ENCODE measurements at places on chromosomes 4 and X.

GRCh38 chr4:185039508-185040273 is 21.4 kb downstream of the HELT start:
- peak; percentile 70 for DNase-seq

- no peak for DNase-seq
Measured at GRCh38 chr4:93896516-93896915, 68.0 kb downstream of the ATOH1 start.

- no peak for DNase-seq
Measured at GRCh38 chr4:41043465-41043864, 170.9 kb downstream of the APBB2 start.

DNA sequence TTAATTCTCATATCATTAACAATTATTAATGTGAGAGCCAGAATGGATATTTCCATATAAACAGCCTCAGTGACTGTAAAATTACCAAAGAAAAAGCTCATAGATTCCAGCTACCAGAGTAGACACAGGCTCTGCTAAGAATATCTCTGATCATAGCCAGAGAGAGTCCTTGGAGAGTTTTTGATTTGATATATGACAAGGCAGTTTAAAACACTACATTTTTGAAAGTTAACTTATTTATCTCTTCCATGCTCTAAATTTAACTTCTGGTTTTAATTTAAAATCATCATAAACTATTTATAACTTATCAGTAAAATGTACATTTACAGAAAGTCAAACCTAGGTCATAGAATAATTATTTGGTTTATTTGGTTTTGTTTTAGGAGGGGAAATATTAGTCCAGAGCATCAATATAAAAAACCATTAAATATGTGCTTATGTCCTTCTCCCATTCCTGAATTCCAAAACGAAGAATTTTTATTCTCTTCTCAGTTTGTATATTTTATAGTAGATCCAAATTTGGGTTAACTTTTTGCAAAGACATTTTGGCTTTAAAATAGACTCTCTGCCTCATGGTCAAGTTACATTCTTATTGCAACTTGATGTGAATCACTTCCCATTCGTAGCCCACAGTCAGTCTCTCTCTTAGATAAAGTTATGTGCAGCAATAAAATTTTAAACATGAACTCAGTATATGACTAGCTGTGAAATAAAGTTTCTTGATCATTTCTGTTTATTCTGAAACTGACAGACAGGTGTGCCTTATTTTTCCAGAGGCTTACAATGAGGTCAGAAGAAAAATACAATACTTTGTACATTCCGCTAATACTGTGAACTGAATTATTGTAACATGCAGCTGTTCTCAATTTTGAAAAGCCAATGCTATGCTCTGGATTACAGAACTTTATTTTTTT is 267.1 kb downstream of the PAPSS1 start:
- no peak for DNase-seq

DNA sequence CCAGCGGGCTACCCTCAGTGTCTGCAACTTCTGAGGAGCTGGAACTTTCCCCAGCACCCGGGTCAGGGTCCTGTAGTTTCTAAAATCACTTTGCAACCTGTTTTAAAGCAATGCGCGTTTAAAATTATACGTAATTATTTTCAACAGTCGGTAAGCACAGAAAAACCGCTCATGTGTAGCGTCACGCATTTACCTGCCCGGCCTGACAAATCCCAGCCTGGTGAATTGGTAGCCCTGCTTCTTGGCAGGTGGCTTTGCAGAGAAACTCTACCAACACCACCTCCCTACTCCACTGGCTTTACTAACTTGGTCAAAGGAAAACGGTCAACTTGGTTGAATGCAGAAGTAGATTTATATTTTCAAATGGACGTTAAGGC is 640 bp downstream of the BANK1 start:
- no peak for DNase-seq

- no peak for DNase-seq
Measured at GRCh38 chrX:139560221-139560620, 29.7 kb downstream of the F9 start.

GRCh38 chr4:186693159-186693815 is 30.4 kb downstream of the FAT1 start:
- DNase-seq = peak; percentile 71

Data from kidney glomerular epithelial cell (primary cell).